Left lobe of liver (tissue), 2 donors: ENCODE measurements at places on chromosomes 2 and 18.

DNA sequence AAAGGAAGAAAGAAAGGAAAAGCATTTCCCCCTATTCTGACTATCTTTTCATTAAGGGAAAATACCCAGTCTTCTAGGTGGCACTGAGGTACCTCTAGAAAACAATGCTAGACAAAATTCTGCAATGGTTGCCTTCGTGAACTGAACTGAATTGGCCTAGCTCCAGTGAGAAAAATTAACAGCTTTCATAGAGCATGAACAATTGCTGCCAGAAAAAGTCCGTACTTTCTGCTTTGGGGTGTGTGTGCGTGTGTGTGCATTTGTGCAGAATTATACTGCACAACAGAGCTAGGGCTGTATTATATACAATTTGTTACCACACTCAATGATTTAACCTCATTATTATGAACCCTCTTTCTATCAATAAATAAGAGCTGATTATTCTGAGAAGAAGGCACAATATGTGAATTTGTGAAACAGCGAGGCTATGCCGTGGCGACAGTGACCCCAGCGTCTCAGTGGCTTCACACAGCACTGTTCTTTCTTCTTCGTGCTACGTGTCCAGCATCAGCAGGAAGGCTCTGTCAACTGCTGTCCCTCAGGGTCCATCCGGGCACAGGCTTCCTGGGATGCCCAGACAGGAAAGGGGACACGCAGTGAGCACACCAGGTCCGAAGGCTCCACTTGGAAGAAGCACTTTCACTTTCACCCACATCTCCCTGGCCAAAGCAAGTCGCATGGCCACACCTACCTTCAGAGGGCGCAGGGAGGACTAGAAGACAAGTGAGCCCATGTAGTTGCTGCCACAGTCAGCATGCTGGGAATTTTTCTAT lies 47.5 kb downstream of the PTGR3 start:
- DNase-seq, result no peak

DNA sequence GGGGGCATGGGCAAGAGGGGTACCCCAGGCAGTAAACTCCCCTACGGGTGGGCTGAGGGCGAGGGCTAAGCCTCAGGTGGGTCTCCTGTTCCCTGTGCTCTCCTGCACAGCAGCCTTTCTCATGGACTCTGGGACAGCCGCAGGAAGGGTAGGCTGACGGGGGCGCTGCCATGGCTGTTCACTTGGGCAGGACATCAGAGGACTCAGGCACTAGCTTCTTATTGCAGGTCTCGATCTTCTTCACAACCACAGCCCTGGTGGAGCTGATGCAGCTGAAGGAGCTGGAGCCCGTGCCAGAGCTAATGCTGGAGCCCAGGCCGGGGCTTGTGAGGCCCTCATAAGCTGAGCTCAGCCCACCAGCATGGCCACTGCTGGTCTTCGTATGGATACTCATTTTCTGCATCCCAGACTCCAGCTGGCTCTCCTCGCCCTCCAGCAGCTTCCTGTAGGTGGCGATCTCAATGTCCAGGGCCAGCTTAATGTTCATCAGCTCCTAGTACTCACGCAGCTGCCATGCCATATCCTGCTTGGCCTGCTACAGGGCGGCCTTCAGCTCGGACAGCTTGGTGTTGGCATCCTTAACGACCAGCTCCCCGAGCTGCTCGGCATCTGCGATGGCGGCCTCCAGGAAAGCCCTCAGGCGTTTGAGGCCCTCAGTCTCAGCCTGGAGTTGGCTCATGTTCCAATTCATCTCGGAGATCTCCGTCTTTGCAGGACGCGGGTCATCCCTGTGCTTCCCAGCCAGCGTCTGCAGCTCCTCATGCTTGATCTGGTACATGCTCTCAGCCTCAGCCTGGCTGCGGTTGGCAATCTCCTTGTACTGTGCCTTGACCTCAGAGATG lies 359.8 kb upstream of the SETBP1 start:
- DNase-seq, result no peak

- DNase-seq, result no peak
Observed at GRCh38 chr2:102506743-102507142, 33.7 kb downstream of the SLC9A4 start.

GRCh38 chr2:177078416-177078815 lies 134.2 kb upstream of the HNRNPA3 start:
- DNase-seq, result peak; percentile 94

DNA sequence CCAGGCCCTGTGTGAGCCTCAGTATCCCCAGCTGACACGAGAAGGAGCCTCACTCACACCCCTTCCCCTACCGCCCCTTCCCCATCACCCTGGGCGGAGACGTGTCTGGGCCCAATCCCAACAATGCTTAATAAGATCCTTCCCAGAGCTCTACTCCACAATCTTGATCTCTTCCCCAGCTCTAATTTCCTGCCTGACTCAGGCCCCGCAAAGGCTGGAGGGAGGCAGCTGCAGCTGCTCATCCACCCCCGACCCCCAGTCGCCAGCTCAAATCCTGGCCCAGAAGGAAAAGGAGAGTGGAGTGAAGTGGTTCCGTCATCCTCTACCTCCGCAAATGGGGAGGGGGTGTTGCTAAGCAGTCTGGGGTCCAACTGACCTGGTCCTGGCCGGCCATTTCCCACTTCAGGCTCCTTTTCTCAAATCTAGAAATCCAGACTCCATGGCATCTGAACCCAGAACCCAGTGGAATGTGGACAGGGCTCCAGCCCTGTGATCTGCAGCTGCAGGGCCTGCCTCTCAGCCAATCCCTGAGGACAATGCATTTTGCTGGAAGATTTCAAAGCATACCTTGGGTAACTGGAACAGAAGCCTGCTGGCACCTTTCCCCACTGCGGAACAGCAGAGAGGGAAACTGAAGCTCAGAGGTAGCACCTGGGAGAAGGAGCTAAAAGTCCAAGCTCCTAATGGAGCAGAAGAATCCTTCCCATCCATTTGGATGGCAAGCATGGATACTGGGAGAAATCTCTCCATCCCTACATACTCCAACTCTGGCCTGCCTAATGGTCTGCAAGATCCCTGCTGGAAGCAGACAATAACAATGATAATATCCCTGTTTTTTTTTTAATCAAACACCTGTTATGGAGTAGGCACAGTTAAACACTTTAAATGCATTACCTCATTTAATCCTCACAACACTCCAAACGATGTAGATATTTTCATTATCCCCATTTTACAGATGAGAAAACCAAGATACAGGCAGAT lies 5.6 kb upstream of the TNS1 start:
- DNase-seq, result no peak

DNA sequence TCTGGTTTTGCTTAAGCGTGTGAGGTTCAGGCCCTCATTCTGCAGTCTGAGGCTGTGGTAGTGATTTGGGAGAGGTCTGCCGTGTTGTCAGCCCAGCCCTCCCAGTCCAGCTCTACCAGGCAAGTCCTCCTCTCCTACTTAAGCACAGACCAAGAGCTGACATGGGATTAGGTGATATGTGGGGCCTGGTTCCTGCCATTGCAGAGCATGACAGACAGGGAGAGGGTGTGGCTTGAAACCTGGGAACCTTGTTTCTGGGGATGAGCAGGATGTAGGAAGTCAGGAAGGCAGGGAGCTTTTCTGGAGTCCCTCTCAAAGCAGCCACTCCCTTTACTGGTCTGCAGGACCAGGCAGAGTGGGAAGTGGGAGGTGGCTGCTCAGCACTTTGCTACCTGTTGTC lies 38.6 kb downstream of the PTPRM start:
- no peak for DNase-seq

GRCh38 chr2:104033399-104033798 lies 820.5 kb upstream of the POU3F3 start:
- no peak for DNase-seq

GRCh38 chr18:79524181-79525078 lies 128.7 kb downstream of the NFATC1 start:
- DNase-seq, result peak; percentile 43

GRCh38 chr2:158740621-158741020 lies 54.5 kb upstream of the DAPL1 start:
- DNase-seq, result no peak

DNA sequence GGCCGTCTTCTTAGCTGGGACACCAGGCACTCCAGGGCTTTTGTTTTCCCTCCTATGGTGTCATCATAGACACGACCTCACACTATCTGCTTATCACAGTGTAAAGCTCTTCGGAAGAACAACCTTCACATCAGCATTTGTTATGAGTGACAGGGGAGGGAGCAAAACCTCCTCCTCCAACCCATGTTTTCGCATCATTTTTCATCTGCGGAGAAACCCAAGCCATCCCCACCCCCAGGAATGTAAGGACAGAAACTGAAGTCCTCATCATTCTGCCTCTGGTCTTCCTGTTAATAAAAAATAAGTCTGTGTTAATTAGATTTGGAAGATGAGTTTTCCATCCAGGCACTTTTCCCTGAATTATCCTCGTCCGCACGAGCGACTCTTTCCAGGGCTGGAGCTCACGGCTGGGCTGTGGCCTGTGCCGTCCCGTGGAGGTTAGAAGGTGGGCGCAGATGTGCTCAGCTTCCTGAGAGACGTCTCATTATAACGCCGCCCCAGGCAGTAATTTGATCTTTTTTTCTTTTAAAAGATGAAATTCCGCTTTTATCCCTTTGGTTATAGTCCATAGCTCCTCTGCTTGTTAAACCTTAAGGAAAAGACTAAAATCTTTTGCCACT lies 101.6 kb upstream of the TMEM18 start:
- DNase-seq, result no peak

GRCh38 chr2:1683297-1683696 lies 61.0 kb downstream of the PXDN start:
- DNase-seq, result no peak

DNA sequence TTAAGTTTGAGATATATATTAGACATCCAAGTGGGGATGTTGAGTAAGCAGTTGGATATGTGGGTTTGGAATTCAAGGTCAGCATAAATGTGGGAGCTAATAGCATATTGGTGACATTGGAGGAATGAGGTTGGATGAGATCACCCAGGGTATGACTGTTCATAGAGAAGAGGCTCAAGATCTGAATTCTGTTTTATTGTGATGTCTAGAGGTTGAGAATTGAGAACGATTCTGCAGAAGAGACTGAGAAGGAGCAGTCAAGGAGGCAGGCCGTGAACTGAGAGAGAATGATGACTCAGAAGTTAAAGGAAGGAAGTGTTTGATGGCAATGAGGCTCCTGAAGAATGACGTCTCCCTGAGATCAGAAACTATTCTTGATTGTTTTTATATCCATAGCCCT lies 5.9 kb downstream of the SERPINB11 start:
- no peak for DNase-seq

- DNase-seq, result no peak
Observed at GRCh38 chr2:97714084-97714949, 941 bp downstream of the ZAP70 start.

DNA sequence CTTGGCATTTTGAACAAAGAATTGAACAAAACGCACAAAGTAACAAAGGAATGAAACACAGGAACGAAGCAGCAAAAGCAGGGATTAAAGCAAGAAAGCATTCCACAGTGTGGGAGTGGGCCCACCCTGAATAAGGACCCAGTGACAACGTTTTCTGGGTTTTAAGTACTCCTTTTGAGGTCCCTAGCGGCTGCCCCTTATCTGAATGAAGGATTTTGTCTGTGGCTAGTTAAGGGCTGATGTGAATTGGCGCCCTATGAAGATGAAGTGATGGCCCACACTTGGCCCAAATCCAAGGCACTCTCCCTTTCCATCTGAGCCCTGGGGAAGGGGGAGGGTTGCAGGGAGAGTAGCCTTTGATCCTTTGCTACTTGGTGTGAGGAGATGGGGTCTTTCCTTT lies 7.8 kb upstream of the CCDC141 start:
- DNase-seq, result no peak

DNA sequence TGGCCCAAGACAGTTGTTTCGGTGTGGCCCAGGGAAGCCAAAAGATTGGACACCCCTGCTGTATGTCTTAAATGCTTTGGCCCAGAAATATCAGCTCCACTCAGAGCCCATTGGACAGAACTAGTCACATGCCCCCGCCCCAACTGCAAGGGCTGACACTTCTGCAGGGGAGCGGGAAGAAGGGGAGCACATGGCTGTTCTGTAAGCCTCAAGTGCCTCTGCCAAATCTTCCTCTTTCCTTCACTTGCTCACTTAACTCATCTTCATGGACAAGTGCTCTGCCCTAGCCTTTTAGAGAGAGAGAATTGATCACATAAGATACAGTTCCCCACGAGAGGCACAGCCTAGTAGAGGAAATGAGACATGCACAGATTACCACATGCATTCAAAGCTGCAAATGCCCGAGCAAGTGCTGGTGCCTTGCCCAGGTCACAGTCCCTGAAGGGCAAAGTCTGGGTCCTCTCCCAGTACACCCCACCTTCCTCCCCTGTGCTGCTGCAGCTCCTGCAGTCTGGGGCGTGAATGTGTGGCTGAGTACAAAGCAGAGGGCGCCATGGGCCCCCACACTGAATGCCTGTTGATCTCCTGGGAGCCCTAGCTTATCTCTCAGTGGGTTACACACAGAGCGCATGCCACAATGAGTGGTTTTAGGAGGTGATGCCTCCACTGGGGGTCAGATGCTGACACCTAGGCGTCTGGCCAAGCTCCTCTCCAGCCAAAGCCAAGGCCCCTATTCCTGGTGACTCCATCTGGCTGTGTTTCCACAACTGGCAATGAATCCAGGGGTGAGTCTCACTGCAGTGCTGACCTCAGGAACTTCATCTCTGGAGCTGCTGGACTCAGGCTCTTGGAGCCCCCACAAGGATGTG lies 135.3 kb downstream of the CTIF start:
- peak; percentile 84 for DNase-seq

DNA sequence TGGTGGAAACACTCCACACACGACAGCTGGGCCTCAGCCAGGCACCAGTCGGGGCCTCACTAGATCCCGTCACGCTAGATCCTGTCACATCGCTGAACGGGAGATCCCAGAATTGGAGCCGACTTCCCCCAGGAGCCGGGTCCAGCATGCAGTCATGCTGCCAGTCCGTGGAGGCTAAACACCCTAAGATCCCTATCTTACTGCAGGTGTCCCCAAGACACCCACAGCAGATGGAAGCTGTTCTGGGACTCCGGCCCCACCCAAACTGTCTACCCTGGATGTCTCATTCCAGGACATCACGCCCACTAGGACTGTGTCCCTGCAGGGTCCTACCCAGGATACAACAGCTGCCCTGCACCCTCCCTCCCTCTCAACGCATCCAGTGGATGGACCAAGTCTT lies 23.4 kb downstream of the ZNF516 start:
- peak; percentile 46 for DNase-seq

DNA sequence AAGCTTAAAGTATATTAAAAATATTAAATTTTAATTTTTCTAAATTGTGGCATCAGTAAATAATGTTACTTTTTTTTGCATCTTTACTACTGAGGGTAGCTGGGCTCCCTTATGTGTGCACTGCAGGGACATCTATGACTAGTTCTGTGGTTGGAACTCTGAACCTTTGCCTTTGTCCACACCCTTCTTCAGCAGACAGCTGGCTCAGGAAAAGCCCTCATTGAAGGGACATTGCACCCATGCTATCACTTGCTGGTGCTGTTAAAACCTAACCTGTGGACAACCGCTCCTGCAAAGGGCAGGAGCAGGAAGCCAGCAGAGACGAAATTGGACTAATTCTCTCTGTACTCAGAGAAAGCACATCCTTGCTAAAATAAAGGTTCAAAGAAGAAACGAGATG lies 30.1 kb downstream of the MOCOS start:
- DNase-seq, result no peak

DNA sequence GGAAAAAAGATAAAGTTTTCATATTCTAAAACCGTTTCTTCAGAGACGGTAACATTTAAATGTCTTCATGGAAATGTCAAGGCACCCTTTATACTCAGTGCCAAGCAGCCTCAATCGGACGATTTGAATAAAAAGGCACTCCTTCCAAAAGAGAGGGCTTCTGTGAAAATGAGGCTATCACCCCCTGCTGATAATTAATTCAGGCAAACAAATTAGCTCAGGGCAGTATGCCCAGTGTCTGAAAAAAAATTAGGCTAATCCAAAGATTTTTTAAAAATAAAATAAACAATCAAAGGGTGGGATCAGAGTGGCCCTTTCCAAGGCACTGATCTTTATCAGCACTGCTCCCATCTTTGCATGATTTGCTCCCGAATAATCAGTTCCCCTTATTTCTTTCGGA lies 151.0 kb upstream of the PID1 start:
- no peak for DNase-seq
